ENCODE measurements at places on chromosomes 1 and 21.
A peak's percentile ranks its signal among the peaks of the same experiment; 100 is the strongest.

- DNase-seq = no peak
Observed at GRCh38 chr21:37886120-37886519, 30.1 kb downstream of the KCNJ6 start.

- peak; percentile 71 for DNase-seq
Observed at GRCh38 chr1:112501810-112502641, 6.7 kb upstream of the WNT2B start.

- DNase-seq = no peak
Observed at GRCh38 chr1:60402216-60402615, 328.6 kb upstream of the C1orf87 start.

DNA sequence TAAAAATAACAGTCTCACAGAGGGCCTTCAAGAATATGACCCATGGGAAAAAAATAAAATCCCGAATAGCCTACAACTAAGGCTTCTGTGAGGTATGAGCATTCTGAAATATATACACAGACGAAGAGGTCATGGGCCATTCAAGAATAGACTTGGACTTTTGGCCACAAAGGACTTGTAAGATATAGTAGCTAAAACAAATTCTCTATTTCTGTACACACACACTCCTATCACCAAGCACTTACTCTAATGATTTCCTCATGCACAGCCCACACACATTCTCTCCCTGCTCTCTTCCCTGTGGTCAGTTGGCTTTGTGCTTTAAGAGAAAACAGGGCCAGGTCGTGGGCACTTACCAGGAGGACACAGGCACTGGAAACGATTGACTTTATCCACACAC is 69.7 kb upstream of the ADAM30 start:
- no peak for DNase-seq

DNA sequence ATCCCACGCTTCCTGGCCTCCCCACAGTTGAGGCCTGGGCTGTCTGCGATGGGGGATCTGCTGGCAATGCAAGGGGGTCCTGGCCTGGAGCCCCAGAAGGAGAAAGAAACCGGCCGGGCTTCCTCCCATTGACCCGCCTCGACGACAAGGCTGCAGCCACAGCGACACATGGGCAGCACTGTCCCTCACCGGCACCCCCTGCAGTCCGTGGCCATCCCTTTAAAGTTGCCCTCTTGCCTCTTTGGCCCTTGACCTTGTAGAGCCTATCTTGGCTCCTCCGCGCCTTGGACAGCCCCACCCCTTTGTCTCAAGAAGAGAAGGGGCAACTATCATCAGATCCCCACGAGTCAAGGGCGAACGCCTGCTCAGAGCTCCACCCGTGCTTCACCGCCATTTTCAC is 106.0 kb downstream of the CASZ1 start:
- no peak for DNase-seq

DNA sequence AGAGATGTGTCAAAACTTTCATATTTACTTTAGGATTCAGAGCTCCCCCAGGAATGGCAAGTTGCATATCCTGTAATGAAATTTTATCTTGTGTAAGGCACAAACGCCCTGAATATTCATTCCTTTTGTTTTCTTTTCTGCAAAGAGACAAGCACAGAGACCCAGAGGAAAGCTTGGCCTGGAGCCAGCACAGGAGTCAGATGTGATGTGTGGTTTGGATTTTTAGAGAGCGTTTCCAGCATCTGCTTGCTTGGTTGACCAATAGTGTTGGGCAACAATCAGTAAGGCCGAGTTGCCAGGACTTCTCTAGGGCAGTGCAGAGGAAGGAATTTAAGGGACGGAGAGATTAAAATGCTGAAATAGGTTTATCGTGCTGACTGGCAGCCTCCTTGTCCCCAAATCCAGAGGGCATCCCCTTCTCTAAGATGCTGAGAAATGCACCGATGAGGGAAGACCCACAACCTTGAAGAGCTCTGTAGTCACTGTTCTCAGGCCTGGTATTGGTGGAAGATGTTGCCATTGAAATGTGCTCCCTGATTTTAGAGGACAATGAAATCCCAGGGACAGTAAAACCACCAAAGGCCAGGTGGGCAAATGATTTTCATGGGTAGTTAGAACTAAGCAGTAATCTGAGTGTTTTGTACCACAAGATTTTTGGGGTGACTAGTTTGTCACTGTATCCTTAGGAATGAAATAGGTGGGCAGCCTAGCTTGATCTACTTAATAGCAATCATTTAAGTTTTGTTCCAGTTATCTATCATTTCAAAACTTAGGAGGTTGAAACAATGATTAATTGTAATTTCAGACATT is 37.9 kb upstream of the RHOU start:
- no peak for DNase-seq

- peak; percentile 57 for DNase-seq
Observed at GRCh38 chr1:173669491-173669941, at the start of gene ANKRD45. Gene ANKRD45, minus strand, starts transcription at chr1:173669851. Its CDS starts 10,433 bp downstream, at chr1:173659418.

- no peak for DNase-seq
Observed at GRCh38 chr1:207839083-207839413, 71.9 kb downstream of the CD34 start.

- DNase-seq = peak; percentile 78
Observed at GRCh38 chr1:183023601-183024316, 539 bp downstream of the LAMC1 start.

DNA sequence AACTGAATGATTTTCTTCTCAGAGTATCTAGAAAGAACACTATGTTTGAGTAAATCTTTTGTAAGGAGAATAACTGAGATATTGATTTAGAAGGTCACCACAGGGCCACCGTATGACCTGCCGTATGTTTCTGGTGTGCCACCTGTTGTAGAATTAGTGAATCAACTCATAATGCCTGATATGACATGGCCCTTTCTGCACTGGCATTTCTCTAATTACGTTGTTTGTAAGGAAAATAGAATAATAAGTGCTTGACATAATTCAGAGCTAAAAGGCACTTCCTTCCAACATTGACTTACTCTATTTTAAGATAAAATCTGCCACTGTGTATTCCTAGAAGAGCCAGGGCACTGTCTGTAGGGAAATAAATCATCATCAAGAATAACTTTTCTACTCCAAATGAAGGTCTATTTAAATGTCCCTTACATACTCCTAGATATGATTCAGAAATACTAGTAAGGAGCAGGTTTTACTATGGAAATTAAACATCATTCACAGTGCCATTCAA is 101.7 kb downstream of the PHTF1 start:
- DNase-seq = peak; percentile 3

GRCh38 chr1:109259674-109260557 is 10.6 kb downstream of the CELSR2 start:
- no peak for DNase-seq

DNA sequence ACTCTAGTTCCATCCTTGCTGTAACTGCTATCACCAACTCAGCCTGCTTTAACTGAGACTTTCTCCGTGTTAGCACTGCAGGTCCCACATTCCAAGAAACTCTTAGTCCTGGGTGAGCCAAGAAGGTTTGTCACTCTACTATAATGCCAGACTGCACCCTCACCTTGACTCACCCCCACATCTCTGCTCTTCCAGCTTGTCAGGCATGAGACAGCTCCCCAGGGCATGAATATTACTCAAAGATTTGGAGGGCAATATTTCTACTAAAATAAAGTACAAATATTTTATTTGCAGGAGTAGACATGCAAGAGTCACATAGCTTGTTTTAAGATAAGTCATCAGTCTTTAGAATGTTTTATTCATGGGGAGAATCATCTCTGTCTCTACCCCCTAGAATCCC is 110.2 kb downstream of the MATN1 start:
- no peak for DNase-seq

- peak; percentile 54 for DNase-seq
Observed at GRCh38 chr1:35448344-35448801, 108.8 kb downstream of the KIAA0319L start.

GRCh38 chr1:230771773-230772354 is 24.7 kb downstream of the CAPN9 start:
- no peak for DNase-seq

GRCh38 chr1:22763487-22764200 is 53.0 kb downstream of the EPHB2 start:
- DNase-seq = no peak

DNA sequence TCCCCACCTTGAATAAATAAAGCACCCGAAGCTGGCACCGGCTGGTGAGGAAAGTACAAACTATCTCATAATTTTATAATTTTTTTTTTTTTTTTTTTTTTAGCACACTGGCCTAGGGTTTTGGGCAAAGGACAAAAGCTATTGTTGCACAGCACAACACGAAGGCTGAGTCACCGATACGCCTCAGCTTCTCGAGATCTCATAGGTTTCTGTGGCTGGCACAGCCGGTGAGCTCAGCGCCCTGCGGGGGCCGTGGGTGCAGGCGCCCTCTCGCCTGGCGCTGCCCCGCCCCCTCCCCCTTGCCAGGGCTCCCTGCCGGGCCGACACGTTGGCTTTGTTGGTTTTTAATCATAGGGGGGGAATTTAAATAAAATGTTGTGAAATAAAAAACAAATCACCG is 17.2 kb downstream of the CASZ1 start:
- DNase-seq = no peak

DNA sequence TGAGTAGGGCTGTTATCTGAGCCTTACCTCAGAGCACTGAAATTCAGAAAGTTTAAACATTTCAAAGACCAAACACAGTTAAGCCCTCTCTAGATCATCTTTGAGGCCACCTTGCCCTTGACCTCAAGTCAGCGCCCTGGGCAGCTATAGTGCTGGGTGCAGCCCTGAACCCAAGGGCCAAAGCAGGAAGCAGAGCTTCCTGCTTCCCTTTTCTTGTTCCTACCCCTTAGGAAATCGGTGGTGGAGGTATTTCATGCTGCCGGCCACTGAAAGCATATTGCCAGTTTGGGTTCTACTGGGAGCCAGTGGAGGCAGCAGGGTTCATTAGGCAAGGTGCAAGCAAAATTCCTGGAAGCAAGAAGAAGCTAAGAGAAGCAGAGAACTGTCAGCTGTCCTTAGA is 26.1 kb downstream of the CD244 start:
- no peak for DNase-seq

- DNase-seq = no peak
Observed at GRCh38 chr1:109162626-109163025, 48.7 kb downstream of the ELAPOR1 start.

DNA sequence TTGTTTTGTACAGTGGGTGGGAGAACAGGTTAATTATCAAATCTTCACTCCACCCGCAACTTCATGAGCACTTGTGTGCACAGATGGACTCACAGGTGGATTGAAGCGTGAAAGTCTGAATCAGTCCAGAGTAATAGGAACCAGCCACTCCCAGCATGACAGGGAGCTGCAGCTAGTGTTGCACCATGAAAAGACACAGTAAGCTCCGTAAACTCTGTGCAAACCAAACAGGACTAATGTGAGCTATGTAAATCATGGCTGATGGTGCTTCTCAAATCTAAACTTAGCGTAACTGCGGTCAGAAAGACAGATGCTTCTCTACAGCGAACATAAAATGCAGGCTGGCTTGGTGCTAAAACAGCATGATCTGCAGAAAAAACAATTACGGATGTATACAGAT is 114.4 kb downstream of the CENPF start:
- no peak for DNase-seq

- no peak for DNase-seq
Observed at GRCh38 chr1:15696956-15697521, 12.9 kb downstream of the PLEKHM2 start.

- DNase-seq = no peak
Observed at GRCh38 chr1:113282008-113282892, 108.1 kb upstream of the MAGI3 start.

DNA sequence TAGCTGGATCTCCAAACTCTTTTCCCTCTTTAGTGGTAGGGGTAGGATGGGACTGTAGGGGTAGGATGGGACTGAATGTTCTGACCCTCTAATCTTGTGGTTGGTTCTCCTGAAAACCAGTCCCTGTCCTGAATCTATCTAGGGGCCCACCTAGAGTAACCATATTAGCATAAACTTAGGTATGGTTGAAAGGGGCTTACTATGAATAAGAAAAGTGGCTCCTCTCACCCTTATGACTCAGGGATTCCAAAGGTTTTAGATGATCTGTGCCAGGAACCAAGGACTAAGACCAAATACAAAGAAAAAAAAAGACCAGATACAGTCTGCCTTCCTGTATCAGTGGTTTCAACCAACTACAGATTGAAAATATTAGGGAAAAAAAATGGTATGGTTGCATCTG is 28.9 kb downstream of the RNF2 start:
- DNase-seq = no peak

DNA sequence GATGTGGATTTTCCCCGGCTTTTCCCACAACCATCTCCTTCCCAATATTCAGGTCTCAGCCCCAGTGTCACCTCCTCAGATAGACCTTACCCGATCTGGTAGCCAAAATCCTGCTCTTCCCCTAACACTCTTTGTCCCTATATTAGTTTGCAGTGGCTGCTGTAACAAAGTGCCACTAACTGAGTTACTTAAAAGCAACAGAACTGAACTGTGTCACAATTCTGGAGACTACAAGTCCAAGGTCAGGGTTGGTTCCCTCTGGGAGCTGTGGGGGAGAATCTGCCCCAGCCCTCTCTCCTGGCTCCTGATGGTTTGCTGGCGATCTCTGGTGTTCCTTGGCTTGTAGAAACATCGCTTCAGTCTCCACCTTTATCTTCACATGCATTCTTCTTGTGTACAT is 64.0 kb downstream of the NENF start:
- no peak for DNase-seq

GRCh38 chr1:200512191-200512590 is 102.4 kb upstream of the ZNF281 start:
- peak; percentile 13 for DNase-seq

GRCh38 chr1:111211921-111212320 is 11.5 kb upstream of the DENND2D start:
- DNase-seq = no peak

DNA sequence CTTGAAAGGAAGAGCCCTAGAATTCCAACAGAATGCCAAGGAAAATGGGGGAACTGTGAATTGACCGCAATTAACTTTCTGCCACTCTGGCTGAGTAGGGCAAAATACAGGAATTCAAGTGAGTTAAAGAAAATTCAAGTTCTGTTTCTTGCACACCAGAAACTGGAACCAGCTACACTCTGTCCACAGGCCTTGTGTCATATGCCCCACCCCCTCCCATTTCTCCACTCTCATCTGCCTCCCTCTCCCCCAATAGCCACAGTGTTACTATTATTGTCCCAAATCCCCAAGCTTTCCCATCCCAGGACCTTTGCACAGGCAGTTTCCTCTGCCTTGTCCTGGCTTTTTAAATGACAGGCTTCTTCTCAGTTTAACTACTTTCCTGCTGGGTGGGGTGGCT is 4.3 kb upstream of the STK40 start:
- no peak for DNase-seq

GRCh38 chr1:175319912-175320230 is 127.3 kb upstream of the KIAA0040 start:
- no peak for DNase-seq

DNA sequence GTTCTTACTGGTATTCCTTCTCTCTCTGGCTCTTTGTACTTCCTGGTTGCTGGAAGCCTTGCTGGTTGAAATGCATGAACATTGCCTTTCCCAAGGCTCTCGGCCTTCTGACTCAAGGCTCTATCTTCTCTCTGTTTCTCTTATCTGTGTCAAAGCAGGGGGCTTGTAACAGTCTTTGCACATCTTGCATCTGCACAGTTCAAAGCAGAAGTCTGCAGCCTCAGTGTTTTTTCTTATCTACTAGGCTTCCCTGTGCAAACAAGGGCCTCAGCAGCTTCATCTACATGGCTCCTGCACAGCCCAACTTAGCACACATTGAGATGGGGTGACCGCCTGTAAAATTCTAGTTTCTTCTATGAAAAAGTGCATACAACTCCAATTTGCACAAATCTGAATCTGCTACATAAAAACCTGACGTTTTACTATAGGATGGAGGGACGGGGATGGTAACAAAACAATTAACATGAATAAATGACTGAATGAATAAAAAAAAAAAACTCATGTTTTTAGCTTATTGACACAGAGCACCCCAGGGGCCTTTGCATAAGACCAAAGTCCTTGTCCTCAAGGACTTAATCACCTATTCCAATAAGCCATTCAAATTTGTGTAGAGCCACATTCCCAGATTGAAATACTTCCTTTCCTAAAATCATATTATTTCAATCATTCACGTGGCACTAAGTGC is 458.3 kb downstream of the LMO4 start:
- no peak for DNase-seq

Measured in endothelial cell of umbilical vein (primary cell).